ENCODE measurements at places on chromosomes 6 and 20.

GRCh38 chr20:35226126-35226883 lies at the start of gene MMP24:
TSS of gene MMP24 (plus strand) at chr20:35226690. CDS start at chr20:35226739, 49 bp downstream.
- no peak for DNase-seq

DNA sequence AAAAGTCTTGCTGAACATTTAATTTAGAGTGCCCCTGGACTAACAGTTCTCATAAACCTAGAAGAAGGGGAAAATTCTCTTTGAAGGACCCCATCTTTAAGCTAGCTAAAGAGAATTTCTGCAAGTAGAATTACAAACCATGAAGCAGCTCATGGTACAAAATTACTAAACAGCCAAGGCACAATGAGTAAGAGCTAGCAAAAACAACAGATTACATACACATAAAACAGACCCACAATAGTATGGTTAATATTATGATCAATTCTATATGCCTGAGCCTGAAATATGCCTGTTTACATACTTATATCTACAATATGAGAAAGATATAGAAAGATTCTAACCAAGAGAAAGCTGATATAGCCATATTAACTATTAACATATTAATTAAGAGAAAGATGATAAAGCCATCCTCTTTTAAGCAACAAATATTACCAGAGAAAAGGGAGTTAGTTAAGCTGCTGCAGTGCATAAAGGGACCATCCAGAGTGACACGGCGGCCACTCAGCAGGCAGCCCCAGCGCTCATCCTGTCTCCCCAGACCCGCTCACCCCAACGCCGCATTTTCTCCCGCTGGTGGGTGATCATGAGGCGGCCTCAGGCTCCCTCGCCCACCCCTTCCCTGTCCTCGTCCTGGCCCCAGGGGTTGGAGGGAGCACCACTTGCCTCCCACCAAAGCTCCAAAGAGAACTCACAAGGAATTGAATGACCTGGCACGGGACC lies 98.4 kb upstream of the CARMIL1 start:
- DNase-seq = no peak

DNA sequence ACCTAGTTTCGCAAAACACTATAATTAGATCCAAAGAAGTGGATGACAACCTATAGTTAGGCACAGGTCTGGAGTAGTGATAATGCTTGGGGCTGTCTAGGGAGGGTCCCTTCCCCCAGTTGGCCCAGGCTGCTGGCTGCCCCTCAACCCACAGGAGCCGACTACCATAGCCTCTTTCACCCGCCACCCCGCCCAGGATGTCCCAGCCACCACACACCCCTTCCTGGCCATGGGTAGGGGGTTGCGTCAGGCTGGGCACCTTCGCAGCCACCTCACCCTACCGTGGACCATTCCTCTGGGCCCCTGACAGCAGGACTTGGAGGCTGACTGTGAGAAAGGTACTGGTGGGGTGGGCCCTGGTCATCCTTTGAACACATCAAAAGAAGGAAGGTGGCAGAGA lies 8.5 kb downstream of the TFEB start:
- DNase-seq = no peak

GRCh38 chr6:168956884-168957730 lies 296.5 kb downstream of the THBS2 start:
- no peak for DNase-seq

DNA sequence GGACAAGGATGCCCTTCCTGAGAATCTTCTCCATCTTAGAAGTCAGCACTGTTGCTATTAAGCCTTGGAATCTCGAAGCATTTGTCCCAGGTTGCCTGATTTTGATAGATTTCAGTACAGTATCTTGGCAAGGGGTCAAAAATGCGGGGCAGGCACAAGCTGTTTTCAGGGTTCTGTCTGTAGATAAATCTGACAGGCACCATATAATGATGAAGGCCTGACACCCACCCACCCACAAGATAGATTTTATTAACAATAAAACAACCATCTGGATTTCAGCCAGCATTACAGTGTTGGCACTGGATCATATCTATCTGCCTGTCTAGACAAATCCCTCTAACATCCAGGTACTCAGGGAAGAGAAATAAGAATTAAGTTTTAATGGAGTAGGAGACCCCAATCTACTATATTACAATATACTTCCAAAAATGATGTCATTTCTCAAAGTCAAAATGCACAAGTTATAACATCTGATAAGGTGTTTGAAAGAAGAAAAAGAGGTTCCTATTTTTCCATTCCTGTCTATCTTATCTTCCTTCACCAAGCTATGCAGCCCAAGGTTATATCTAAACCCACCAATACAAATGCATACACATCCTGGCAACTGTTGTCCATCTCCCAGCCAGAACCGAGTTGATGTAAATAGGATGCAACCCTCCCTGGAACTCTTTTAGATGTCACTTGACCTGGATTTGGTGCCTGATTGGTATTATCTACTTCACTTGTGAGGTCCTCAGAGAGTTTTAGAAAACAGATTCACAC lies 10.7 kb downstream of the NEDD9 start:
- DNase-seq = no peak

GRCh38 chr20:20761301-20761700 lies 48.9 kb upstream of the RALGAPA2 start:
- no peak for DNase-seq

- no peak for DNase-seq
Observed at GRCh38 chr20:44990425-44990824, 24.1 kb downstream of the STK4 start.

GRCh38 chr20:6480328-6481200 lies 286.9 kb upstream of the BMP2 start:
- DNase-seq = no peak
